ENCODE measurements at places on chromosomes 7 and 10.

DNA sequence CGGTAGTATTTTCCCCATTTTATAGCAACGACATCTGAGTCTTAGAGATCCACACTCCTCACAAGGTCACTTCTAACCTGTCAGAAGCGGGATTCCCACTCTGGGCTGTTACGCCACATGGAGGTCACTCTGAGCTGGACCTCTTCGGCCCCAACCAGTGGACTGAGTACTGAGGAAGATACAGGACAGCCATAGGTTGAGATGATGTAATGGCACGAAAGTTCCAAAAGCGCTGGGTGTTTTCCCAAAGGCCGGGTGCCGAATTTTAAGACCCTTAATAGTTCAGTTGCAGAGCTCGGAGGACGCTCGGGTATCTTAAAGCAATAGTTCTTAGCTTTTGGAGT is 699 bp downstream of the GHITM start:
- DNase-seq = no peak

- no peak for DNase-seq
Measured at GRCh38 chr7:67990003-67990402, 993.4 kb downstream of the TYW1 start.

DNA sequence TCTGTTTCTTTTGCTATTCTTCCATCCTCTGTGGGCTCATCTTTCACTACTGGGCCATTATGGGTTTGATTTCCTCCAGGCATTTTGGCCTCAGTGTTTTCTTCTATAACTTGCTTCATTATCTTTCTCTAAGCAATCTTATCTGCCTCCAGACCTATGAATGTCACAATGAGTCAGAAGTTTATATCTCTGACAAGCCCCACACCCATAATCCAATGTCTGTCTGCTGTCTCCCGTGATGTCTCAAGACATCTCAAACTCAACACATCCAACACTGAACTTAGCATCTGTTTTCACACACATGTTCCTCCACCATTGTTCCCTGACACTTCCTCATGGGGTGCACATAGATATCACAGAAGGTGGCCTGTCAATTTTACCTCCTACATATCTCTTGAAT is 46.7 kb upstream of the RHOBTB1 start:
- DNase-seq = no peak

- DNase-seq = no peak
Measured at GRCh38 chr7:55158541-55159382, 139.9 kb downstream of the EGFR start.

DNA sequence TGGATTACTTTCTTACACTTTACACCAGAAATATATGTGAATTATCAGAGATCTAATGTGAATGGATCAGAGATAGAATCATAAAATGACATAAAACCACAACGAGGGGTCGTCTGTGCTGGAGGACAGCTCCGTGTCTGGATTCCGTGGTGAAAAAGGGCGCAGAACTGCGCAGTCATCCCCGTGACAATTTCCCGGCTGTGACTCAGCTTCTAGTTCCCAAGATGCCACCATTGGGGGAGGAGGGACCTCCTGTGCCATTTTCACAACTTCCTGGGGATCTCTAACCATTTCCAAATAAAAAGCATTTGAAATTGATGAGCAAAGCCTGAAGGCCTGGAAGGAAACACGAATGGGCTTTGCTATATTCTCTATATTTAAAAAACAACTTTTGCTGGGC is 72.1 kb downstream of the PDGFA start:
- no peak for DNase-seq

DNA sequence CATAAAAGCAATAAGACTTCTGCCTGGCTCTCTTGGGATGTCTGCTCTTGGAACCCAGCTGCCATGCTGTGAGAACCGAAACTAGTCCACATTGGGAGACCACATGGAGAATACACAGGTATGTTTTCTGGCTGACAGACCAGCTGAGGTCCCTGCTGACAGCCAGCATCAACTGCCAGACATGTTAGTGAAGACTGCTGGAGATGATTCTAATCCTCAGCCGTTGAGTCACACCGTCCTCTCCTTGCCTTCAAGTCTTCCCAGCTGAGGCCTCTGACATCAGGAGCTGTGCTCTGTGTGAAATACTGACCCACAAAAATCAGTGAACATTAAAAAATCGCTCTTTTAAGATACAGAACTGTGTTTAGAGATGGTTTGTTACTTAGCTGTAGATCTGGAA is 36.9 kb upstream of the AGR2 start:
- DNase-seq = no peak

- DNase-seq = no peak
Measured at GRCh38 chr10:1173091-1173490, 116.9 kb downstream of the WDR37 start.

DNA sequence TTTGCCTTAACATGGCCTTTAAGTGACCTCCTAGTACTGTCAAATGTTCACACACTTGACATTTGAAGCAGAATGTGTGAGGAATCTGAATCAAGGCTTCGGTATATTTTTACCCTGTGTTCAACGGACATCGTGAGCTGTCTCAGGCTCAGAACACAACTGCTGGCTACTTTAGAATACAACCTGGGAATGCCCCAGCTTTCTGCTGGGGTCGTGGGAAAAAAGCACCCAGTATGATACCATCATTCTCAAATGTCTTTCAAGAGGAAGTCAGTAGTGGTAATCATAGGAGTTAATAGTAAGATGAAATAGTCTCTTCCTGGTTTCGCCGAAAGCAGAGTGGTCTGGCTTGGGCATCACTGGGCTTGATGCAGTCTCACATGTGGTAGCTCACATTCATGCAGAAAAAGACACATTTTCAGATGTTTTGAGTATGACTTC is 67.2 kb downstream of the CREB5 start:
- no peak for DNase-seq

DNA sequence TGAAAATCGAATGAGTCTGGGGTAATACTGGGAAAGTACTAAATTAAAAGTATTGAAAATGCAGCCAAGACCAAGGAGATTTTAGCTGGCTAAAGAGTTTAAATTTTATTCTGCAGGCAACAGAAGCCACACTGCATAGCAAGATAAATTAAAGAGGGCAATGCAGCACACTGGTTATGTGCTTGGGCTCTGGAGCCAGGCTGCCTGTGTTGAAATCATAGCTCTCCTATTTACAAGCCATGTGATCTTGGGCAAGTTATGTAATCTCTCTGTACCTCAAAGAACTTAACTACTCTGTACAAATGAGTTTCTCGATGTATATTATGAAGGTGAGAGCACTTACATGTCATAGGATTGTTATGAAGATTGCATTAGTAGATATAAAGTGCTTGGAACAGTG is 9.9 kb downstream of the SLC25A13 start:
- no peak for DNase-seq

GRCh38 chr7:143892527-143893300 is 9.3 kb downstream of the TCAF1 start:
- no peak for DNase-seq

DNA sequence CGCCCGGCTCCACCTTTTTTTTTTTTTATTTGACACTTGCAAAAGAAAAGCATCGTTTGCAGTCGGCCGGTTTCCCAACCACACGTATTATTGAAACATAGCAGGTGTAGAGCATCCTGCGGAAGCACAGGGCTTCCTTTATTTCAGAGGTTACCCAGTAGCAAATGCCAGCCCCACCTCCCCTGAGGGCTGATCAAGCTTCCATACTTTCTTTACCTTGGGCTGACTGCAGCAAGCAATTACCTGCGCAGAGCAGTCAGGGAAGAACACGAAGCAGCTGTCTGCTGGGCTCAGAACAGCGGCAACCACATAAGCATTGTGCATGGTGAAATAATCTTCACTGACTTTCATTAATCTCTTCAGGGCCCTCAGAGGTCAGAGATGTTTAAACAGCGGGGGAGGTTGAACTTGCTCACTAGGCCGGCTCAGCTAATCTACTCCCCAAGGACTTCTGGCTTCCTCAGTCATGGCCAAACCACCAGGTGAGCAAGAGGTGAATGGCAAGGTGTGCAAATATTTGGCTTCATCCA is 784.7 kb upstream of the AUTS2 start:
- DNase-seq = no peak

DNA sequence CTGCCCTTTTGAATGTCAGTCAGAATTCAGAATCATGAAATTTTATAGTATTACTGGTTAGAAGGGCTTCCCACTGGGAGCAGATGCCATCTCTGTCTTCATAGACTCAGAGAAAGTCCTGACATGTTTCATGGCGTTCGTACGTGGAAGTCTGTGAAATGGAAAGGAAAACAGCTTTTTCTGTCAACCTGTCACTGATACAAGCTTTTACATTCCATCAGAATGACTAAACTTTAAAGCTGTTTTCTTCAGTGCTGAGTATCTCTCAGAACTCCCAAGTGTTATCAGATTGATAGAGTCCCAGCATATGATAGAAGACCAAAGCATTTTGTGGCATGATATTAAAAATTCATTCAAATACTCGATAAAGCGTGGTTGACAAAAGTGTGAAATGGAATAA is 726.7 kb upstream of the GALNT17 start:
- DNase-seq = no peak

DNA sequence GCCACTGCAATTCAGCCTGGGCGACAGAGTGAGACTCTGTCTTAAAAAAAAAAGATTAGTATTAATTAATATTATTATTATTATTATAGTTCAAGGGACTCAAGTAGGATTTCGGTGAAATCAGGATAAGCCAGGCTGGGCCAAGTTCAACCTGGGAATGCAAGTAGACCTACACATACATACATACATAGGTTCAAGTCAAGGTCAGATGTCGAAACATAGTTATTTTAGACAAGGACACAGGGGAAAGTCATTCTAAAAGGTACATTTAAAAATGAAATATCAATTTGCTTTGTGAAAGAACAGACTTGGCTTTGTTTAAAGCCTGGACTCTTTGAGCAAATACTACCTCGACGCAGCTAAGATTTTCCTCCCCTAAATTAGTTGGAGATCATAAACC is 149.3 kb downstream of the RNF133 start:
- no peak for DNase-seq

GRCh38 chr10:17907641-17908040 is 44.1 kb upstream of the SLC39A12 start:
- DNase-seq = no peak

DNA sequence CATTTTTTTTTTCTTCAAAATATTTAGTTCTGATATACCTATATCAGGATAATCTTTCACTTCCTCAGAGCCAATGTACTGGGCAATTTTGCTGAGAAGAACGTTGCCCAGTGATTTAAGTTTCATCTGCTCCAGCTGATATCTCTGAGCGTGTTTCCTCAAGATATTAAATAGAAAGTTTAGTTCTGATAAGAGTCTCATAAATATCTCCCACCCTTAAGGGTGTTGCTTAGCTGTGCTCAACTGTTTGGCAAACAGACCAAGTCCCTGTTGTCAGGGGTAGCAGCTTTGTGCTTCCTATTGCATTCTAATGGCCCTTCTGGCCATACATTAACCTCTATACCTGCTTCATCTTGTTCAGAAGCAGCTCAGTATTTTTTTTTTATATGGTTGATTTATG is 84.7 kb upstream of the GPR141 start:
- DNase-seq = no peak

DNA sequence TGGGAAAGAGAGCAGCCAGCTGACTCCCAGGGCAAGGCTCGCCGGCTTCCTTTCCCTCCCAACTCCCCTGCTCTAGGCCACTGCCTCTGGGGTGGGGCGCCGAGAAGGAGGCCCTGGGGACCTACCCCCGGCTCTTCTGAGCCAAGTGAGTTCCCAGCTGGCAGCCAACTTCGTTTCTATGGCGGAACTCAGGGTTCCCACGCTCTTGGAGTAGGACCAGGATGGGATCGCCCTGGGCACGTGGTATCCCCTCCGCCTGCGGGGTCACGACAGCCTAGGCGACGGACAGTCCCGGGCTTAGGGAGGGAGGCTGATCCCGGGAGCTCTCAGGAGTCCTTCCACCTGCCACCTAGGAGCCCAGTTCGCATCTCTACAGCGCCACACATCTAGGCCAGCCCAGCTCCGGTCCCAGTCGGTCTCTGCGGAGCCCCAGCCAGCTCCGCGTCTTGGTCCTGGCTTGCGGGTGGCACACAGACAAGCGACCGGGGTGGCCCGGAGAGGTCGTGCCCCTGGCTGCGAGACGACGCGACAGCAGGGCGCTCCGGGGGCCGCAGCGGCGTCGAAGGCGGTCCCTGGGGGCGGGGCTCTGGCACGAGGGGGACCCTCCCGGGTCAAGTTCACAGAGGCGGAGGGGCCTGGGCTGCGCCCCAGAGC is 20.5 kb upstream of the GATA3 start:
- no peak for DNase-seq

DNA sequence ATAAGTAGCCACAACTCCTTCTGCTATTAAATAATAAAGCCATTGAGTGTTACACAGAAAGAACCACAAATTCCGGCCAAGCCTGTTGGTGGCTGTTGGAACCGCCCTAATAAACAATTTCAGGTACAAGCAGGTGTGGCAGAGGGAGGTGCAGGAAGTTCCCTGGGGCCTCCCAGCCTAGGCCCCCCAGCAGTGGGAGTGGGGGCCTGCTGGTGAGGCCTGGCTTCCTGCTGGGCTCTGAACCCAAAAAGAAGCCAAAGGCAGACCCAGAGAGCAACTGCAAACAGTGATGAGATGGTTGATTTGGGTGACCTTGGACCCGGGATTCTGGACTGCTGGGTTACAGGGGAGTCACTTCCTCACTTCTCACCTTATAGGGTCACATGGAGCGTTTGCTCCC is 21.0 kb upstream of the LMTK2 start:
- no peak for DNase-seq

- DNase-seq = no peak
Measured at GRCh38 chr10:127046975-127047877, 142.0 kb downstream of the DOCK1 start.

- no peak for DNase-seq
Measured at GRCh38 chr7:17131983-17132655, 166.3 kb upstream of the AHR start.

- DNase-seq = no peak
Measured at GRCh38 chr10:14403359-14403758, 72.6 kb upstream of the FRMD4A start.

- DNase-seq = no peak
Measured at GRCh38 chr7:96354881-96355280, 33.0 kb upstream of the SLC25A13 start.

- DNase-seq = no peak
Measured at GRCh38 chr10:77024461-77024860, 613.1 kb downstream of the KCNMA1 start.

DNA sequence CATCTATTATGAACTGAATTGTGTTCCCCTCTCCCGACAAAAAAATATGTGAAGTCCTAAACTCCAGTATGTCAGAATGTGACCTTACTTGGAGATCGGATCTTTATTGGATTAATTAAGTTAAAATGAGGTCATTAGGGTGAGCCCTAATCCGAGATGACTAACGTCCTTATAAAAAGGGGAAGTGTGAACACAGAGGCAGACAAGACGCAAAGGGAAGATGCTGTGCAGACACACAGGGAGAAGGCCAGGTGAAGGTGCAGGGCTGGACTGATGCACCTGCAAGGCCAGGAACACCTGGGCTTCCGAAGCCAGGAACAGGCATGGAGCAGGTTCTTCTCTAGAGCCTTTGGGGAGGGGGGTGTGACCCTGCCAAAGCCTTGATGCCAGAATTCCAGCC is 187.8 kb downstream of the PARD3 start:
- DNase-seq = no peak

GRCh38 chr7:26166684-26167266 is 14.8 kb downstream of the NFE2L3 start:
- DNase-seq = no peak

Measured in stimulated activated CD8-positive, alpha-beta memory T cell treated with anti-CD3 and anti-CD28 coated beads, Interleukin-12 subunit alpha, Interleukin-12 subunit beta, amount 100 ng/mL, for 1 hour (primary cell).